GM23248 (cell line): ENCODE measurements at places on chromosomes 3 and 15. TPM values are rescaled to one million over a fixed set of nuclear protein-coding genes. Genes with fewer than 3 reads are reported as not detected.

RARB gene
- 0.11 and 0.22 TPM in 2 replicates for polyA plus RNA-seq

SLC30A4 gene
- polyA plus RNA-seq: 6.3 and 6.4 TPM in 2 replicates

MASP1 gene
- 32.8 and 37.3 TPM in 2 replicates for polyA plus RNA-seq

LYSMD4 gene
- 4.8 and 5.2 TPM in 2 replicates for polyA plus RNA-seq

LMAN1L gene
- polyA plus RNA-seq: not detected in 2 replicates

GUCA1C gene
- not detected in 2 replicates for polyA plus RNA-seq

STARD5 gene
- 11.8 and 12.1 TPM in 2 replicates for polyA plus RNA-seq

CYP1A1 gene
- polyA plus RNA-seq: not detected in 2 replicates

TERC gene
- polyA plus RNA-seq: not detected in 2 replicates

PRSS50 gene
- not detected in 2 replicates for polyA plus RNA-seq

HRH1 gene
- polyA plus RNA-seq: 7.1 and 8.1 TPM in 2 replicates

GP5 gene
- not detected in 2 replicates for polyA plus RNA-seq

CHRM5 gene
- polyA plus RNA-seq: 0.05 TPM in 1 of 2 replicates, not detected in the other

SCN11A gene
- polyA plus RNA-seq: not detected in 2 replicates

EPHA6 gene
- polyA plus RNA-seq: not detected in 2 replicates

NRROS gene
- polyA plus RNA-seq: not detected in 2 replicates

GOLGA6C gene
- not detected in 2 replicates for polyA plus RNA-seq

IQCH gene
- polyA plus RNA-seq: 1.8 and 2.1 TPM in 2 replicates

TTLL13 gene
- polyA plus RNA-seq: not detected in 2 replicates

NEO1 gene
- polyA plus RNA-seq: 4.5 and 5.0 TPM in 2 replicates

SLC22A14 gene
- 0.08 TPM in 1 of 2 replicates, not detected in the other for polyA plus RNA-seq

IL1RAP gene
- 17.0 and 17.5 TPM in 2 replicates for polyA plus RNA-seq

BCL2A1 gene
- 1.0 and 1.2 TPM in 2 replicates for polyA plus RNA-seq

IL5RA gene
- polyA plus RNA-seq: not detected in 2 replicates

GHSR gene
- not detected in 2 replicates for polyA plus RNA-seq

SCN10A gene
- polyA plus RNA-seq: not detected in 2 replicates

NPHP3 gene
- 10.5 and 11.6 TPM in 2 replicates for polyA plus RNA-seq
